Fibroblast of upper back skin (primary cell): ENCODE measurements at places on chromosomes 5 and 9.

DNA sequence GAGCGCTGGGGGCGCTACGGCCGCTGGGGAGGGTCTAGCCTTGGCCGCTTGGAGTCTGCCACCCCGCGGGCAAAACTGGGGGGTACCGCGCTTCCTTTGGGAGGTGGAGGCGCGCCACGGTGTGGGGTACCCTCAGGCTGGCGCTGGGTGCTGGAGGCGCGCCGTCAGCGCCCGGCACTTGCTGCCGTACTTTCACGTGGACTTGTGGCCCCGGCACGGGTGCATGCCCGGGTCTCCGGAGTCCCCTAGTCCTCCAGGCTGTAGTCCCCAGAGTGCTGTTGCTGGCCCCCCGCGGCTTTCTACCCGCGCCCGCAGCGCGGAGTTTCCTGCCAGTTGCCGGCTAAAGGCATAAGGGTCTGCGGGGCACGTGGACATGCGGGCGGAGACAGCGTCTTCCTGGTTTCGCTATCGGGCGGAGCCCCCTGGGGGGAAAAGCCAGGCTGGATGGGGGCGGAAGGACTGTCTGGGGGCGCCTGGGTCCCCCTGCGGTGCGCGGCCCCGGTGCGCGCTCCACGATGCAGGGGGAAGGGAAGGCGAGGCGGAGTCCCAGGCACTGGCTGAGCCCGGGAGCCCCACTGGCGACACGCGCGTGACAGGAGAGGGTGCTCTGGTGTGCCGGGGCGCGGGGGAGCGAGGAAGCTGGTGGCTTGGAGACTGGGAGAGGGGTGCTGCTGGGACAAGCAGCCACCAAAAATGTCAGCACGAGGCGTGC, 666 bp downstream of the PPARGC1B start:
- no peak for DNase-seq

DNA sequence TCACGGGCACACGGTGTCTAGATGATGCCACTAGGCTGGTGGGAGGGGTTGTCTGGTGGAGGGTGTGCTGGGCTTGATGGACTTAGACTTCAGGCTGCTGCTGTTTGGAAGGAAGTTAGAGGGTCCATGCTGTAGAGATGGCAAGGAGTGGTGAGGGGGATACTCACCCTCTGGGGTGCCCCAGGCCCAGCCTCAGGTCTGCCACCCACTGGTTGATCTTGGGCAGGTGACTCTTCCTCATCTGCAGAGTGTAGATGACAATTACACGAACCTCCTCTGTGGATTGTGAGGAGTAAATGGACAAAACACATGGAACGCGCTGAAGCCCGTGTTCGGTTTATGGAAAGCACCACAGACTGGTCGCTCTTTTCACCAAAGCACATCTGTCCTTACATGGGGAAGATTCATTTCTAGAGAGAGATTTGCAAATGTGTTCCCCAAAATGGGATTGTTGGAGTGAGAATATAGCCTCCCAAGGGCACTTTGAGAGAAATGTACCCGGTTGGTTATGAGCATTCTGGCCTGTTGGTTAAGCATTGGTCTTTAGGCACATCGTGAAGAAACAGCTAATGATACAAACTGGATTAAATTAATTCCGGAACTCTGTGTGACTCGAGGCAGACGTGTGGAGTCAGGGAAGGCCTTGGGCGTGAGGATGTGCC, 58.2 kb downstream of the ZNF618 start:
- DNase-seq, result no peak

DNA sequence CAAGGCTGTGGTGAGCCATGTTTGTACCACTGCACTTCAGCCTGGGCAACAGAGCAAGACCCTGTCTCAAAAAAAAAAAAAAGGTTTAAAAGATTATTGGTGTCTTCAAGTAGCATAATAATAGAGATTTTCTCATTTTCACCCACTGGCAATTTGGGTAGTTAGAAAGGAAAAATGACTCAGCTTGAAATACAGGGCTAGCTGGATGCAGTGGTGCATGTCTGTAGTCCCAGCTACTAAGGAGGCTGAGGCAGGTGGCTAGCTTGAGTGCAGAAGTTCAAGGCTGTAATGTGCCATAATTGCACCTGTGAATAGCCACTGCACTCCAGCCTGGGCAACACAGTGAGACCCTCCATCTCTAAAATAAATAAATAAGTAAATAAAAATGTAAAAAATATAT, 111.1 kb downstream of the ARRDC3 start:
- DNase-seq, result no peak

DNA sequence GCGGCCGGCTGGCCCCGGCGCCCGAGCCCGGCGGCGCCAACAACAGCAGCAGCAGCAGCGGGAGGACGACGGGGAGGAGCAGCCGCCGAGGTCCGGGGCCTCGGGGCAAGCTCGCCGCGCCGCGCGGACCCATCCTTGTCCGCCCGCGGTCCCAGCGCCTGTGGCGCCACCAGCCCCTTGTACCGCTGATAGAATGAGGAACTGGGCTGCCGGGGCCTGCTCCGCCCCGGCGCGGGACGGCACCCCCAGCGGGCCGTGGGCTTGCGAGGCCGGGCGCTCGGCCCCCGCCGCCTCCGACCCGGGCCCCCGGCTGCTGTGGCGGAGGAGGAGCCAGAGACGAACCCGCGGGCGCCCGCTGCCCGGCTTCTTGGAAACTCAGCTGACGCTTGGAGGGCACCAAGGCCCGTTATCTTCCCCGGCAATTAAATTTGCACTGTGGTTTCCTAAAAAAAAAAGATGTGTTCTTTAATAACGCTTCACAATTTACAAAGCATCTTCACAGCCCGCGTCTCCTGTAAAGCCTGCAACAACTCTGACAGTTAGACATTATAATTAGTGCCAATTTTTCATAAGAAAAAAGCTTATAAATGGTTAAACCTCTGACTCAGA, at the start of gene ARSB:
TSS of gene ARSB (minus strand) at position 195 of the 609 bp plus-strand sequence. CDS start at position 133, 62 bp downstream.
- DNase-seq, result peak; percentile 32

DNA sequence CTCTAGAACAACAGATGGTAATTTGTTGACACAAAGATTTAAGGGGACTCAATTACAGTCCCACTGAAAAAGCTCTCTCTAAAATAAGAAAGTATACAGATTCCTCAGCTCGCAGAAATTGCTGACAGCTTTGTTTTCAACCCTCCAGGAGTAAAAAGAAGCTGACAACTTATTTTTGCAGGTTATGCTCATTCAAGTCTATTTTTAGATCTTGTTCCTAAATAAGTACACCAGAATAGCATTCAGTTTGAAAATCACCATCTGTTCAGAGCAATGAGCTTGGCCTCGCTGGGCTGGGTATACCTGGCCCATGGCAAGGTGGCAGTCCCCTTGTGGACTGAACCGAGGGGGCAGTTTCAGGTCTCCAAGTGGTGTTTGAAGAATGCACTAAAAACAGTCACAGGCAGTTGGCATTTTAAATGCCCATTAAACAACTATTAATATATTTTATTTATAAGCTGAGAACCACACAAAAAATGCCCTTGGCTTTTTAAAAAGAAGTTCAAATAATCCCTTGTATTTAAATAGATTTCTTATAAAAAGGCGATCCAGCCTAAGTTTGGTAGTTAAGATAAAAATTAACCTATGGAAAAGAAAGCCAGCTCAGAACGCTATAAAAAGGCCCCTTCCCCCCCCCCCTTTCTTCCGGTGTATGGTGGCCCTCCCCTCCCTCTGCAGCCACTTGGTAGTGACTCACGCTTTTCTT, 169.2 kb downstream of the AUH start:
- no peak for DNase-seq

- DNase-seq, result peak; percentile 28
These were observed at the start of gene S1PR3 for GRCh38 chr9:88991066-88992034. Gene S1PR3, plus strand, starts transcription at chr9:88991468. Its CDS starts 9,733 bp downstream, at chr9:89001201.

- peak; percentile 40 for DNase-seq
These were observed 1.3 kb downstream of the RAI14 start for GRCh38 chr5:34657274-34657921.

DNA sequence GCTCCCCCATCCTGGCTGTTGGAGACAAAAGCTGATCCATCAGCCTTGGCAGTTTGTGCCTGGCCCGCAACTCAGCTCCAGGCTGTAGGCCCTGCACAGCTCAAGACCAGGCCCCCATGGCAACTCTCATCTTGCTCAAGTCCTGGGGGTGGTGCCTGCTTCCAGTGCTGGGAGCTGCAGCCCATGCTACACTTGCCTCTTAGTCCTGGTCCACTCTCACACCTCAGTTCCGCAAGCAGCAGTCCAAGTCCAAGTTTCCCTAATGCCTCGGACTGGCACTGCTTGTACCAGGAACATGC, 14.2 kb downstream of the AHRR start:
- DNase-seq, result no peak

DNA sequence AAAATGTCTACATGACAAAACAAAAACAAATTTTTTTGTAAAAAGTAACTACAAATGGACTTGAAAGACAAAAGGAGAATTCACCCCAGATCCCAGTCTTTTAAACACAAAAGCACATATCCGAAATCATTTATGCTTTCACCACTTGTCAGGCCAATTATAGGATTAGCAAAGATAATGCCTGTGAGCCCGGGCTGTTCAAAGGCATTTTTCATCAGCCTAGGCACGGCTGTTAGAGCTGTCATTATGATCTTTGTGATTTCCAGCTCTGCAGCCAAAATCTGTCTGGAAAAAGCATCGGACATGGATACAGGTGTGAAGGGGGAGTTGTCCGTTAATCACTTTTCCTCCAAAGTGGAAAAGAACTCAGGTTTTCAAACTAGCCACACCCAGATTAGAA, 23.6 kb upstream of the RAB14 start:
- no peak for DNase-seq

GRCh38 chr9:18947892-18948339, 85.1 kb downstream of the SAXO1 start:
- DNase-seq, result no peak

- DNase-seq, result no peak
These were observed 247.5 kb upstream of the DAPK1 start for GRCh38 chr9:87250205-87250604.

GRCh38 chr9:137453643-137454081, 5.5 kb downstream of the NSMF start:
- DNase-seq, result peak; percentile 78

DNA sequence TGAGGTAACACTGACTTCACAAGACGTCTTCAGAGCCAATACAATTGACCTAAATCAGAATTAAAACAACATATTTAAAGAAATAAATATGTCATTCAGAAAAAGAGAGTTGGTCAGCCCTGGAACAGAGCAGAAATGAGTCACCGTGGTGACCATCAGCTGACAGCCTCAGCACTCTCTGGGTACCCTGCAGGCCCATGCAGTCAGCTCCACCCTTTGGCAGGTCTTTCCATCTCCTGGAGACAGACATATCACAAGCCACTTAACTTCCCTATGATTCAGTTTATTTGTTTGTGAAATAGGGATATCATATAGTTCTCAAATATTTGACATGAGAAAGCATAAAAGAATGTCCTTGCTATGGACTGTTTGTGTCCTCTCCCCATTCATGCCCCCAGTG, 151.6 kb upstream of the MEF2C start:
- no peak for DNase-seq

DNA sequence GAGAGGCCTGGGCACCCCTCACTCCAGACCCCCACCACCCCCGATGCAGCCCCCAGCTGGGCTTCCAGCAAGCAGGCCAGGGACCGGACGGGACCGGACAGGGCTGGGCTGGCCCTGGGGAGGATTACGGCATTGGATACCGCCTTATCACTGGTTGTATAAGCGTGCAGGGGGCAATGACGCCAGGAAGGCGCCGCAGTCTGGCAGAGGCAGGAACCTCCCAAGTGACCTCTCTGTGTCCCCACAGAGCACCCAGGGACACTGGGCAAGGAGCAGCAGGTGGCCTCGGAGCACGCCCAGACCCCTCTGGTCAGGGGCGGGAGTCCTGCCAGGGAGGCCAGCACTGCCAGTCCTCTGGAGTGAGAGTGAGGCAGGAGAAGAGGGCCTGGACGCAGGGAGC, 723 bp upstream of the LCN15 start:
- DNase-seq, result no peak

DNA sequence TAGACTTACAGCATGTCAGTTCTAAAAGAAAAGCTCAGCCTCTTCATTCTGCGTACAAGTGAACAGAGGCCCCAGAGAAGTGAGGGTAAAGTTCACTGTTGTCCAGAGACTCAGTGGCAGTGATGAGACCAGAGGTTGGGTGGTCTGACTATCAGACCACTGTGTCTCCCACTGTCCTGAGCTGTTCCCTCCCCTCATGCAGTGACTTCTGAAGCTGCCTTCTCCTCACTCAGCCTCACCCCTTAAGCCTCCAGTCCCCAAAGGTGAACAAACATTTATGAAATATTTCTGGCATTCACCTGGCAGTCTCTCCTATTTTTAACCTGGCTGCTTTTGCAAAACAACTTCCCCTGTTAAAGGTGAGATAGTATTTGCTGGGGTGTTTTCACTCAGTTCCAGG, 54.7 kb downstream of the ABLIM3 start:
- DNase-seq, result no peak

DNA sequence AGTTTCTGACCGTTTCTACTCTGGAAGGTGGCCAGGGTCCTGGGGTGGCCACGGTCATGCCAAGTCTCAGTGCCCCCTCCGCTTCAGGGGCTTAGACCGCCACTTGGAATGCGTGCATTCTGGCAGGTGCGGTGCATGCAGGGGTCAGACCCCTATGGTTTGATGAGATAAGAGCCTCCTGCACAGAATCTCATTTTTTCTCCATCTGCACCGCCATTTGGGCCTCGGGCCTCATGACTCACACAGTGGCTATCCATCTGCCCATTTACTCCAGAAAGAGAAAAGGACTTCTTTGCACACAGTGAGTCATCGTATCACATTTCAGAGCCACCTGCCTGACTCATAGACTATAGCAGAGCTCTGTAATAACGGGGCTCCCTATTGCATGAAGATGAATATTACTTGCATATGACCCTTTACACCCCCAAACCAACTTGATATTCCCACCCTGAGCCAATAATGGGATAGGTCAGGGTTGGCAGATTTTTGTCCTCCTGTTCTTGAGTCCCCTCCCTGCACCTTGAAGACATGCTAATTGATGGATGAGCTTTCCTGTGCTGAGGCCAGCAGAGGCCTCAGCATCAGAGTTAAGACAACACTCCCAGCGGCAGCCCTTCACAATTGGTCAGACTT, 157.4 kb downstream of the NR3C1 start:
- DNase-seq, result peak; percentile 95

GRCh38 chr9:116504893-116505480, 182.1 kb upstream of the TRIM32 start:
- DNase-seq, result no peak

GRCh38 chr5:137101544-137101943, 397.6 kb downstream of the SPOCK1 start:
- DNase-seq, result no peak

GRCh38 chr5:78747055-78747454, 98.5 kb upstream of the LHFPL2 start:
- no peak for DNase-seq

GRCh38 chr9:30197954-30198353, 2186.5 kb upstream of the ACO1 start:
- no peak for DNase-seq

GRCh38 chr5:5266297-5266696, 126.2 kb downstream of the ADAMTS16 start:
- no peak for DNase-seq

DNA sequence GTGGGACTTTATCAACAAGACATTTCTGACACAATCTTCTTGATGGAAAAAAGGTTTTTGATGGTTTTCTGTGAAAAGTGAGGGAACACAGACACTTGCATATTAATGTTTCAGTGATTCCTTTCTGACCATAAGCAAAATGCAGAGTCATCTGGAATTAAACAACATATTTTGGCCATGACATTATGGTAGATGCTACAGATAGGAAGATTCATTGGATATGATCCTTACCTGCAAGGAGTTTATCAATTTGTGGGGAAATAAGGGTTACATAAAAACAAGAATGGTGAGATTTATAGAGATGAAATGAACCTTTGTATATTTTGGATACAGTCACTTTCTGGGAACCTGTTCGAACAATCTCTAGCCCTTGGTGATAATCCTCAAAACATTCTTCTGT, 155.3 kb upstream of the GNA14 start:
- DNase-seq, result no peak

- no peak for DNase-seq
These were observed 3.8 kb upstream of the ZDHHC12 start for GRCh38 chr9:128727640-128728248.
